Mammary epithelial cell (primary cell): ENCODE measurements at places on chromosomes 12 and 14.

DNA sequence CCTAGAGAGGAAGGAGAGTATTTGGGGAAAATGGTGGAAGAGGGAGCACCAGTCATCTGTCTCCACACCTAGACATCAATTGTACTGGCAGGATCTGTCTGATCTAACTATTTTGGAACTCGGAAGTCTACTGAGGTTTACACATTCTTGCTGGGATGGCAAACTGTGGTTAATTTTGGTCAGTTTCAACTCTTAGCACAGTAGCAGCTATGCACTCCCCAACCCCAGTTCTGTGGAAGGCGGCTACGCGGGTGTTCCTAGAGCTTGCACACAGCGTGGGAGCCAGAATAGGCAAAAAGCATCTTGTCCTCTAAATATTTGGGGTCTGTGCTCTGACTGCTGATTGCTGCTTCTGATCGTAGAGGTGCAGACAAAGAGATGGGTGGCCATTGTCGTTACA lies 33.8 kb downstream of the TECPR2 start:
- no peak for DNase-seq

DNA sequence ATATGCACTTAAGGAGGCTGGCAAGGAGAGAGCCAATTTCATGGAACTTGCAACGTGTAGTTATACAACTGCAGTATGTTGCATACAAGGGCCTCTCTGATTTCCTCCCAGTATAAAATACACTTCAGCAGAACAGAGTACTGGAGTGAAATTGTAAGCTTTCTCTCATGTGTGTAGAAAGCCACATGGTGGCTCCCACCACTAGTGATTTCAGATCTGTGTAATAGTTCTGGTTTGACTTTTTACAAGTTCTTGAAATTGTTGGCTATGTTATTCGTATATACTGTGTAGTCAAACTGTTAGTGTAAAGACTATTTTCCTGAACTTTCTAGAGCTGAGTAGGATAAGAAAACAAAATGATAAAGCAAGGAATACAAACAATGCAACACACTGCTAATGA lies 16.4 kb upstream of the LMO3 start:
- DNase-seq = no peak

GRCh38 chr14:99784508-99784907 lies 8.7 kb upstream of the EML1 start:
- DNase-seq = no peak

- peak; percentile 34 for DNase-seq
These were observed 9.7 kb downstream of the GLTP start for GRCh38 chr12:109870648-109871047.

DNA sequence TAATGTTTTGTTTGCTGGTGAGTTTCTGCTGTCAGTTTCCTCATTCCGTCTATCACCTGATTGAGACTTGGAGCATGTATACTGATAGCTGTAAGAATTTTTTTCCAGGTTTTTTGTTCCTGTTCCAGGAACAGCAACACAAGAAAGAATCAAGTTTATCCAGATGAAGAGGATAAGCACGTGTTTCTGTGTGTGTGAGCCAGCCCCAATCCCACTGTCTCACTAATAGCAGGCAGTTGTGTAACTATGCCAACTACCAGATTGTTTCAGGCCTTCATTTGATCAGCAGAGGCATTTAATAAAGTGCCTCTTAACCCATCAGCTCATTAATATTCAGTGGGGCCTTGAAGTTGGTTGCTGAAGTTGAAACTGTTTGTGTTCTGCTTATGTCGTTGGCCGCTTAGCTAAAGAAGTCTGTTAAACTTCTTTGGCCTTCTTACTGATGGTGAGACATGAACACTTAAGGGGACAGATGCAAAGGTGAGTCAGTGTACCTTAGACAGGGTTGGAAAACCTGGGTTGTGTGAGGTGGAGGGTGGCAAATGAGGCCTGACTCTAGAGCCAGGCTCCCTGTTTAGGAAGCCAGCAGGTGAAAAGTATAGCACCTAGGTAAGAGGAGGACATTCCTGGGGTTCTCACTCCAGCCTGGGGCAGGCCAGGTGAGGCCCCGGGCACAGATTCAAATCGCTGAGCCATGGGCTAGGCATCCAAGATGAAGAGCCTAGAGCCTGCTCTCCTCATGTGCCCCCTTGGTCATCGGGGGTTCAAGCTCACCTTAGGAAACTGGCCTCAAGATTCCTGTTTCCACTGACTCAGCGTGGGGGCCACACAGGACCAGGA lies 3.7 kb downstream of the ANKRD13A start:
- DNase-seq = peak; percentile 27

DNA sequence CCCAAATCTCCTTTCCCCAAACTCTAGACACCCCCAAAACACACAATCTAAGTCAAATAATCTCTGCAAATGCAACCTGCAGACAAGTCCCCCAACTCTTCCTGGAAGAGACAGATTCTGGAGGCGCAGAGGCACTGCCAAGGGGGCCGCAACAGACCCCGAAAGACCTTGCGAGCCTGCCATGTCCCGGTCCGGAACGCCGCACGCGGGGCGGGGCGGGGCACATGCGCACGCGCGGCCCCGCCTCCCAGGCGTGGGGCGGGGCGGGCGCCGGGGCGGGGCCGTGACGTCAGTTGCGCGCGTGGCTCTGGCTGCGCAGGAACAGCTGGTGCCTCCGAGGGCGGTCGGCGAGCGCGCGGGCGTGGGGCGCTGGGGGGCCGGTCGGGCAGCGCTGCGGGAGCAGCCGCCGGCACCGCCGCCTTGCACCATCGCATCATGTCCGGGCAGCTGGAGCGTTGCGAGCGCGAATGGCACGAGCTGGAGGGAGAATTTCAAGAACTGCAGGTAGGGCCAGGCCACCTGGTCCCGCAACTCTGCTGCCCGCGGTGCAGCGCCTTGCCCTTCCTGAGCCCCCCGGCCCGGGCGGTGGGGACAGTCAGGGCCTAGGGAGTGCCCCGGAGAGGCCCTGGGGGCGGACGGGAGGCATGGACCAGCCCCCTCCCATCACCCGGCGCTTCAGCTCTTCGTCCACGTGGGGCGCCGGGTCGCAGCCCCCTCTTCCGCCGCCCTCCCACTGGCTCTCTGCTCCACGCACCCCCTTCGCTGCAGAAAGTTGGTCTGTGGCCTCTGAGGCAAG lies at the start of gene TMEM120B:
TMEM120B (plus strand) TSS at position 292 of the 796 bp plus-strand sequence; CDS start at position 436, 144 bp downstream.
- DNase-seq = peak; percentile 58

DNA sequence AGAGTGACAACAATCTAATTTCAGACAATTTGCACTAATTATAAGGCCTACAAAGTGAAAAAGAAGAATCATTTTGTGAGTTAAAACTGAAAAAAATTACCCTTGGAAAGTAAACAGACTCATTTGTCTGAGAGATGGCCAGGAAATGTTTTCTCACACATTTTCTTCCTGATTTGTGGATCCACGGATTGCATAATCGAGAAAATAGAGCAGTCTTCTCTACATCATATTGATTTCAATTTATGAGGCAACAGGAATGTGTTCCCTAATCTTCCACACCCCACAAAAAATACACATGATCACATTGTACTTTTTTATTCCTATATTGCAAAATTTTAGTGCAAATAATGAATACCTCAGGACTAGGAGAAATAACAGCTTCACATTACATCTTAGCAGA lies 160.8 kb downstream of the CCER1 start:
- DNase-seq = no peak

DNA sequence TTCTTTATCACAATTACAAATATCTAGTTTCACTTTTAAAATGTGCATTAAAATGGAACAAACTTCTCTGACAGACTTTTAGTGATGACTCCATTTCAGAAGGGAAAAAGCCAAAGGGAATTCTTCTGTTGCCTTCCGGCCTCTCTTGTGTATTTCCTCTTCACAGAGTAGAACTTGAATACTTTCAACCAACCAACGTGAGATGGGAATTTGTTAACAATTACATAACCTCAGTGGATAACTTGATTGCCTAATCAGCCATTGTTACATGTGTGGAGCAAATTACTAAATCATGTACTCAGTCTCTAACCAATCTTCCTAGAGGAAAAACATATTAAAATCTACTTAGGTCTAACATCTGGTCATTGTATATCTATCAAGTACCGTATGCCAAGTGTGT lies 291.1 kb downstream of the SYT1 start:
- peak; percentile 20 for DNase-seq

GRCh38 chr12:105555556-105556295 lies 225.2 kb downstream of the C12orf75 start:
- DNase-seq = no peak

GRCh38 chr12:111706145-111706544 lies 20.3 kb downstream of the ACAD10 start:
- no peak for DNase-seq

DNA sequence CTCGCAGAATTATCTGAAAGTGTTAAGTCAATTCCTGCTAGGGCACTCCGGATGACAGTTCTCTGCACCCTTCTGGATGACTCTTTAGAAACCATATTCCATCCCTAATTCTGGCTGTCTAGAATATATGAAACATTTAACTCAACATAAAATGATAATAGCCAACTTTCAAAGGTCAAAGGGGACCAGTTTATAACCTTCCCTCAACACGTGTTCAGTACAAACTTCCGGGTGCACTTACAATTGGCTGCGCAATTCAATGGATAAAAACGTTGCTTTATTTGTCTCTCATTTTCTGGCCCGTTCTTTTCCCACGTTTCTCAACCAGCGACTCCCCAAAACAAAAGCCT lies 1.3 kb downstream of the SBNO1 start:
- no peak for DNase-seq

DNA sequence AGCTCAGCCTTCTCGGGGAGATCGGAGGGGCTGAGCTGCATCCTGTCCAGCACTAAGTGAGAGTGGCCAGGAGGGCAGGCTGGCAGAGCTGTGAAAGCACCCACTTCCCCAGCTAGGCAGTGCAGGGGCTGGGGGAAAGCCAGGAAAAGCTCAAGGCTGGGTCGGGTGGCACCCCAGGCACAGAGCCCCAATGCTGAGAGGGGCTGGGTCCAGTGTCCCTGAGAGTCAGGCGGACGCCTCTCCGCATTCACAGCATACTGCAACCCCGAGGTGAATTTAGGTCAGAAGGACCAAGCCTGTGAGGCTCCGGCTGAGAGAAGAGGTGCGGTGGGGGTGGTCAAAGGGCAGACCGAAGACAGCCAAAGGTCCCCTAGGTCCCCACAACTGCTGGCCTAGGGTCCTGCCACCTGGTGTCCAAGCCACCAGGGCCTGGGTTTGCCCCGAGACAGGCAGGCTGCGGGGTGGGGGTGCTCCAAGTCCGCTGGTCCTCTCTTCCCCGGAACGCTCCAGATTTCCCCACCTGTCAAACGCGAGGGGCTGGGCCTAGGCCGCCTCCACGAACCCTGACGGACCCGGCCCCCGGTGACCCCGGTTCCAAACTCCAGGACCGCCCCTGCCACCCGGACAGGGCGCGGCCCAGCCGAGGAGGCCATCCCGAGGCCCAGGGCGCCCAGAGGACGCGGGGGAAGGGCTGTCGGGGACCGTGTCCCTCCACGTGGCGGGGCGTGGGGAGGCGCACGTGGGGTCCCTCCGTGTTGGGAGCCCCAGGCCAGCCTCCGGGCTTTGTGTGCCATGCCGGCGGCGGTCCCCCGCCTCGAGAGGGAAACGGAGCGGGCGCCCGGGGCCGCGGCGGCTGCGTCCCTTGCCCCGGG lies 527 bp downstream of the CAMKK2 start:
- DNase-seq = peak; percentile 28

DNA sequence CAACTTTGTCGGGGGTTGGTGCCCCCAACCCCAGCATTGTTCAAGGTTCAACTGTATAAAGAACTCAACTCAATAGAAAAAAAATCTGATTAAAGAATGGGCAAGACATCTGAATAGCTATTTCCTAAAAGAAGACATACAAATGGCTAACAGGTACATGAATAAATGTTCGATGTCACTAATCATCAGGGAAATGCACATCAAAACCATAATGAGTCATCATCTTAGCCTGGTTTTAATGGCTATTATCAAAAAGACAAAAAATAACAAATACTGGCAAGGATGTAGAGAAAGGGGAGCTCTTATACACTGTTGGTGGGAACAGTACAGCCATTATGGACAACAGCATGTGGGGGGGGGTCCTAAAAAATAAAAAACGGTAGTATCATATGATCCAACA lies 28.7 kb downstream of the NPAS3 start:
- DNase-seq = no peak

DNA sequence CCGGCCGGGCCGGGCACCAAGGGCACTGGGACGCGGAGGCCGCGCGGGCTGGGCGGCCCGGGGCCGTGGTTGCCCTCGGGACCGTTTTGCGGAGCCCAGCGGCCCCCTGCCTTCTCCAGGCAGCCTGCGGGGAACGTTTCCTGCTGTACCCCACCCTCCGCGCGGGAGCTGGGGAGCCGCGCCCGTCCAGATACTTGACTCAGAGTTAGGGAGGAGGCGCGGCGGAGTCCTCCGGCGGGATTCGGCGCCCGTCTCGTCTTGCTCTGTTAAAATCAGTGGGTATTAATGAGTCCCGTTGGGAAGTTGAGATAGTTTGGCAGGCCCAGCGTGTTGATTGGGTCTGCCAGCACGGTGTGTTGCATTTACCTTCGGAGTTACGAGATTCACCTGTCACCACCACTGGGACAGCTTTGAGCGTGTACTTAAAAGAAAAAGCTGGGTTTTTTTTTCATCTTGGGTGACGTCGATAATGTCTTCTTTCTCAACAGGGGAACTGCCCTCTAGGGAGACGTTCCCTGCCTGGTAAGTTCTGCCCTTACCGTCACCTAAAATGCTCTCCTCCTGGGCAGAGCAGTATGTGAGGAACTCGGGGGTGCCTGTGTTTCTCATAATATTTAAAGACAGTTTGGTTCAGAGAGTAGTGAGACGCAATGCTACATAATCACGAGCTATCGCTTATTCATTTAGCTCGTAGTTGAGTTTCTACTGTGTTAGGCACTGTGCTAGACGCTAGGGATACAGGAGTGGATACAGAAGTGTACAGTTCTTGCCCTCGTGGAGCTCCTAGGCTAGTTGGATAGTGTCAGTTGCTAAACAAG lies 596 bp downstream of the DLST start:
- peak; percentile 66 for DNase-seq

DNA sequence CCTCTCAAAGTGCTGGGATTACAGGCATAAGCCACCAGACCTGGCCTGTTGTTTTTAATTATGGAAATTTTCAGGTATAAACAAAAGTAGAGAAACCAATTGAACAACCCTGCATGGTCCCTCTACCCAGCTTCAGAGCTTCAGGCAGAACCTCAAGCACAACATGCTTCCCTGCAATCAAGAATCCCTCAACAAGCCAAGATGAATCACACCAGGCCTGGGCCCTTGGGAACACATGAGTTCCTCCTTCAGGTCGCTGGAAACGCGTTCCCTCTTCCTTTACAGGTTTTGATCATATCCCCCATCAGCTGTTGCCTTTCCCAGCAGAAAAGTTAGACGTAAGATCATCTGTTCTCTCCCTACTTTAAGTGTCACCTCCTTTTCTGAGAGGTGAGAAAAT lies 20.5 kb upstream of the CORO1C start:
- DNase-seq = no peak

DNA sequence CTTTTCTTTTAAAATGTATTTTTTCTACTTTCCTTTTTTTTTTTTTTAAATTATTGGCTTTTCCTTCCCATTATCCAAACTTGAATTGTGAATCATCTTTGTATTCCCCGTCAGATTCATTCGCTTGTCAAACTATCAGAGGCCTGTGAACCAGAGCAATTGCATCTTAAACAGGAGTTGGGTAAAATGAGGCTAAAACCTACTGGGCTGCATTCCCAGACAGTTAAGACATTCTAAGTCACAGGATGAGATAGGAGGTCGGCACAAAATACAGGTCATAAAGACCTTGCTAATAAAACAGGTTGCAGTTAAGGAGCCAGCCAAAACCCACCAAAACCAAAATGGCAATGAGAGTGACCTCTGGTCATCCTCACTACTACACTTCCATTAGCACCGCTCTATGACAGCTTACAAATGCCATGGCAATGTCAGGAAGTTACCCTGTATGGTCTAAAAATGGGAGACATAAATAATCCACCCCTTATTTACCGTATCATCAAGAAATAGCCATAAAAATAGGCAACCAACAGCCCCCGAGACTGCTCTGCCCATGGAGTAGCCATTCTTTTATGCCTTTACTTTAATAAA lies 19.9 kb downstream of the FUT8 start:
- DNase-seq = no peak
